ENCODE measurements at places on chromosomes 1 and 21.

GRCh38 chr1:218347336-218347722 lies 2.2 kb downstream of the TGFB2 start:
- DNase-seq: no peak

DNA sequence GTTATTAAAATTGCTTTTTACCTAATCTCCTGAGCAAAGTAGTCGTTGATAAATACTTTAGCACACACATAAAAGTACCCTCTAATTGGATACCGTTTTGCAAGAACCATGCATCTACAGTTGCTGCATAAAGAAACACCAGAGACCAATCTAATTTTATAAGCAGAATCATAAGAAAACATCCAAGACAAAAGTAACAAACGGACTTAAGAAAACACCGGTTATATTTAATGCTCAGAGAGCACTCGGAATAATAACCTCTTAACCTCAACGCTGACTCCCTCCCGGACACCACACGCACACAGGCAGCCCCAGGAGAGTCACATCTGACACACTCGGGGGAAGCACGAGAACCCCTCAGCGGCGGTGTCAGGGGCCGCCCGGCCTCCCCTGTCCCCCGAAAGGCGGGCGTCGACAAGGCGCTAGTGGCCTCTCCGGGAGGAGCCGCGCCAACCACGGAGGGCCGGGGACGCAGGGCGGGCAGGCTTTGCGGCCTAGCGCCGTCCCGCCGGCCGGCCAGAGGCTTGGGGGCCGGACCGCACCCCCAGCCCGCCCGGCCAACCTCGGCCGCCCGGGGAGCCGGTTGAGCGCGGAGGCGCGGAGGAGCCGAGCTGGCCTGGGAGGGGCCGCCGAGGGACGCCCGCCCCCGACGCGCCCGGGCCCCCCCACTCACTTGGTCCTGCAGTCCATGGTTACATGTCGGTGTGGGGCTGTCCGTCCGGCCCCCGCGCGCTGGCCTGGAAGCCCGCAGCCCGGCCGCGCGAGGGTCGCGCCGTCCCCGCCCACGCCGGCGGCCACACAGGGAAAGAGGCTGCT lies 606 bp downstream of the DENND1B start:
- DNase-seq: peak; percentile 66

DNA sequence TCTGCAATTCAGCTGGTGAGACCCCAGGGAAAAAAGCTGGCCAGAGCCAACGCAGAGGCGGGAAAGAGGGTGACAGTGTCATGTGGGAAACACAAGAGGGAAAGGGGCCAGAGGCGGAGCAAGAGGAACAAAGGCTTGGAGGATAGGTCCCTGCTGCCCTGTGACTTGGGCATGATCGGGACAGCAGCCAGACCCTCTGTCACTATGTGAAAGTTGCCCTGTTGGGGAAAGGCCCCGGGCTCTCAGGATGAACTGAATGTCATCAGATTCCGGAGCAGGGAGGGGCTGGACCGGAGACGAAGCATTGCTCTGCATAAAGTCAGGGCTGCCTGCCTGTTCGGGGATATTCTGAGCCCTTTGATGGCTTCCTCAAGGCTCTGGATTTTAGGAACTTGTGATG lies 5.7 kb upstream of the ELF3 start:
- no peak for DNase-seq

DNA sequence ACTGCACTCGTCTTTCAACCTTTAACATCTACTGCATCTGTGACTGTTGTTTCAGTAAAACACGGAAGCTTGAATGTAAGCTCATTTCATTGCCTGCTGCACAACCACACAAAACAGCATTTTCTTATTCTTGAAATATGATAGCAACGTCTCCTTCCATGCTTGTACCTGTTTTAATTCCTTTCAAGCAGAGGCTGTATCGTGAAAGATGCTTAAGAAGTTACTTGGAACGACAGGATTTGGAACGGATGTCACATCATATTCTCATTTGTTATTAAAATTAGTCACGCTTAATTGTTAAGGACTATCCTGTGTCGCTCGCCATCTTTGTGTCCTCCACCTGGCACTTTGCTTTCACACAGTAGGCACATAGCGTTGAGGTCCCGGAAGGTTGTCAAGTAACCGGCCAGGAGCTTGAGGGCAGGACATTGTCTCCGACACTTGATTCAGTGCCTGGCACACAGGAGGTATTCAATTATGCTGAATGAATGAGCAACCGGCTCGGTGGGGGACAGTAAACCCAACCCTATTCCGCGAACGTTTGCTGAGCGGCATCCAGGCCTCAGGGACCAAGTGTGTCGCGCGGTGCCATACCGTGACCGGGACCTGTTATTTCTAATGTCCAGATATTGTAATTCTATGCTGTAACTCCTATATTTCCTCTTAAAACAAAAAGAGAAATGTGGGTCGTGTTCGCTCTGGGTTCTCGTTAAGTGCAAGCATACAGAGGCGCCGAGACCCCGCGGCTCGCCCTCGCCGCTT lies 499 bp upstream of the SH3GLB1 start:
- DNase-seq: no peak

- DNase-seq: no peak
Observed at GRCh38 chr1:93773049-93773838, 91.6 kb upstream of the BCAR3 start.

DNA sequence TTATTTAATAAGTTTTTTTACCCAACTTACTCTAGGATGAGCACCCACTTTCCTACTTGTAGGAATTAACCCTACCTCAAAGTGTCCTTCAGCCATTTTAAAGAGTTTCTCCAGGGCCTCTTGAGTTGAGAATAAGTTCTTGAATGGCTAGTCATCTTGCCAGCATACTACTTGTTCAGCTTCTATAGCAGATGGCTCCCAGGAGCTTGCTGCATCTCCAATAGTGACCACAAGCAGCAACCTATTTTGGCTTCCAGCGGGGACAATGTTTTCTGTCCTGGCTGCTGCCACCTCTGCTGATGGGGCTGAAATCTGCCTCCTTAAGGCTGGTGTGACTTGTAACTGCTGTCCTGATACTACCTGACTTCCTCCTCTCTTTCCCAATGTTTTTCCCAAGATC lies 20.8 kb upstream of the PIK3R3 start:
- DNase-seq: no peak

DNA sequence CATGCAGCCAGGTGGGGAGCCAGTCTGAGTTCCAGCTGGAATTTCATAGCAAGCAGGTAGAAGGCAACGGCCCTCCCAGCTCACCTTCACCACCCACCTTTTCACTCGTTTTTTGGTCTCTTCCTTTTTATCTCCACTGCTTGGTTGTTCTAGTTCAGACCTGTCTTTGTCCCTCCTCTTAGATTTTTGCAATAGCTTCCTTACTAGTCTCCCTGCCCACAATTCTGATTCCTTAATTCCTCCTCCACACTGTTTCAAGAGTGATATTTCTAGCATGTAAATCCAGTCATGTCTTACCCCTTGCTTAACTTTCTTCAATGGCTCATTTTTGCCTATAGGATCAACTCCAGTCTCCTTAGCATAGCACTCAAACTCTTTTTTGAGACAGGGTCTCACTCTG lies 119.6 kb downstream of the TMEM53 start:
- DNase-seq: no peak

DNA sequence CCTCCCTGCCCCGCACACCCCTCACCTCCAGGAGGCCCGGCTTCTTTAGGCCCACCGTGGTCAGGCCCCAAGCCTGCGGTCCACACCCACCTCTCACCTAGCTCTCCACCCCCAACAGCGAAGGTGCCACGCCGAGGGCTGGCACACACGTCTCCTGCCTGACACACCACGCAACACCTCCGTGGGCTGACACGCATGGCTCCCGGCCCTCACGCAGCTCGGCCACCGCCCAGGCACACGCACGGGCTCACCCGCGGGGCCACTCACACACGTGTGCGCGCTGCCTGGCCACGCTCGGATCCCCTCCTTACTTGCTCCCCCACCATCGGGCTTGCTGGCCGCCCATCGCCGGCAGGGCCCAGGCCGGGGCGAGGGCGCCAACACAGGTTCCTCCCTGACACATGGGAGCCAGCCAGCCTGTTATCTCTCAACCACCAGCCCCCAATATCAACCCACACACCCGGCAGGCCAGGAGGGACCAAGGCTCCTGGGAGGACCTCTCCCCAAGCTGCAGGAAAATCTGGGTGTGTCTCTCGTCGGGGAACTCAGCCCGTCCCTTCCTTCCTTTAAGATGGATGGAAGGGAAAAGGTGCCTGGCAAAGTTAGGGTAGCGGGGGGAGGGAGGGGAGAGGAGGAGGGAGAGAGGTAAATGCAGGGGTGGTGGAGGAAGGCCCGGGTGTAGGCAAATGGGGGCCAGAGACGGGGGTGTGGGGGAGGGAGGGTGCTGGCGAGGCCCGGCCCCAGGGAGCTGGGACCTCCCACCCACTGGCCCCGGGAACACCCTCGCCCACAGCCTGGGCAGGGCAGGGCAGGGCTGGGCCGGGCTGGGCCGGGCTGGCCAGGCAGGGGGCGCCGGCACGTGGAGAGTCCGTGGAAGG lies 546 bp downstream of the ELOVL1 start:
- DNase-seq: peak; percentile 37

DNA sequence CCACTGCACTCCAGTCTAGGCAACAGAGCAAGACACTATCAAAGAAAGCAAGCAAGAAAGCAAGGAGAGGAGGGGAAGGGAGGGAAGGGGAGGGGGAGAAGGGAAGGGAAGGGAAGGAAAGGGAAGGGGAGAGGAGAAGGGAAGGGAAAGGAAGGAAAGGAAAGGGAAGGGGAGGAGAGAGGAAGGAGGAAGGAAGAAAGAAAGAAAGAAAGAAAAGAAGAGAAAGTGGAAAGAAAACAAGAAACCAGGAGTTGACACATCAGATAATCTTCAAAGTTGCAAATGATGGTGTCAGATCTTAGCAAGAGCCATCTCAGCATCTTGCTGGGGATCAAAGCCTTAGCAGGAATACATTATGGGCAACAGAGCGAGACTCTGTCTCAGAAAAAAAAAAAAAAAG lies 14.9 kb upstream of the CDA start:
- no peak for DNase-seq

- DNase-seq: no peak
Observed at GRCh38 chr1:3607703-3608065, 3.6 kb downstream of the MEGF6 start.

GRCh38 chr1:51000651-51001050 lies 30.6 kb downstream of the CDKN2C start:
- no peak for DNase-seq

DNA sequence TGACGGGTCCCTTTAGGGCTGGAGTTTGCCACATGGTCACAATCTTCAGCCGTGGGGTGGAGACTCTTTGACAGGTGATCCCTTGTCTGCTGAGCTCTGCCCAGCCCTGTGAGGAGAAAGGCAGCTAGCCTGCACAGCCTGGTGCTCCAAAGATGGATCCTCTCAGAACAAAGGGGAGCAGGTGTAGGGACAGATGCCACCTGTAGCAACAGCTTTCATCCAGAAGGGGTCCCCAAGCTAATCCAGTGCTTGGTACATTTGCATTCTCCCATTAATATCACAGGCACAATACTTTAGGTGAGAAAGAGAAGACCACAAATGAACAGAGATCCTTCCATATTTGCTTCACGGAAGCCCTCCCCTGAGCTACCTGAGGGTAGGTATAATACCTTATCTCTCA lies 93.2 kb downstream of the CCDC185 start:
- no peak for DNase-seq

DNA sequence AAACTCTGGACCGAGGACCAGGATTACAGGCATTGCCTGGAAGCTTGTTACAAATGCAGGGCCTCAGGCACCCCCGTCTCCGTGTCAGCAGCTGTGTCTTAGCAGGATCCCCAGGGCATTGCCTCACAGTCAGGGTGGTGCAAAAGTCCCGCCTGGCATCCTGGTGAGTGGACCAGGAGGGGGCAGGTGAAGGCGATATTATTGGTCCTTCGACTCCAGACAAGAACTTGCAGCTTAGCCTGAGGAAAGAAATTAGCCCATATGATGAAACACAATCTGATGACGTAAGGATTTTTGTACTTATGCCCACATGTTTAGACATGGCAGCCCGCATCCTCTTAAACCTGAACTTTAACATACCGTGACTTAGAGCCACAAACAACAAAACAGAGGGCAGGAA lies 40.8 kb downstream of the RSPH1 start:
- no peak for DNase-seq

GRCh38 chr1:228804640-228805413 lies 69.5 kb downstream of the RHOU start:
- peak; percentile 30 for DNase-seq

GRCh38 chr1:24931146-24931467 lies 1.0 kb upstream of the RUNX3 start:
- DNase-seq: no peak

- no peak for DNase-seq
Observed at GRCh38 chr1:8315573-8316475, 2.1 kb upstream of the SLC45A1 start.

DNA sequence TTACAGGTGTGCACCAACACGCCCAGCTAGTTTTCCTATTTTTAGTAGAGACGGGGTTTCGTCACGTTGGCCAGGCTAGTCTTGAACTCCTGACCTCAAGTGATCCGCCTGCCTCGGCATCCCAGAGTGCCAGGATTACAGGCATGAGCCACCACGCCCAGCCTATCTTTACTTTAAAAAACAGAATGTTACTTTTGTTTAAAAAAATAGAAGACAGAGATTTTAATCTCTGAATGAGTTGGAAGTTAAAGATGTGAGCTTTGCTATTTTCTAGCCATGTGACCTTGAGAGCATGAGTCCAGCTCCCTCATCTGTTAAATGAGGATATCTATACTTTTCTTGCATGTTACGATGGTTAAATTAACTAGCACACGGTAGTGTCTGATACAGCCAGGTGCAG lies 3.9 kb upstream of the PUM1 start:
- DNase-seq: no peak

- no peak for DNase-seq
Observed at GRCh38 chr1:29505532-29506220, 269.4 kb downstream of the PTPRU start.

DNA sequence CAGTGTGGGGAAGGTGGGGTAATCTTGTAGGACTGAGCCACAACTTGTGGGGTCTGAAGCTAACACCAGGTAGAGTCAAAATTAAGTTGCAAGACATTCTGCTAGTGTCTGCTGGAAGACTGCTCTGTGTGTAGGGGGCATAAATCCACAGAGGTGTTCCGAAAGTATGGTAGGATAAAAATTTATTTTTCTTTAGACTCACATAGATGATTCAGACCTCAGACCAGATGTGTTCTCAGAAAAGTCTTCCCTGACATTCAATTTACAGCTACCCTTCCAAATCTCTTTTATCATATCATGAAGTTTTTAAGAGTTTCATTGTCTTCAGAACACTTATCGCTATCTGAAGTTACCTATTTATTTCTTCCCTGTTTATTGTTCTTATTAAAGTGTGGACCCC lies 21.3 kb downstream of the DUSP10 start:
- no peak for DNase-seq

GRCh38 chr21:37408464-37409193 lies 42.1 kb downstream of the DYRK1A start:
- no peak for DNase-seq

GRCh38 chr1:212688341-212689047 lies 11.1 kb downstream of the BATF3 start:
- DNase-seq: no peak

GRCh38 chr1:210687582-210688279 lies 359.0 kb downstream of the HHAT start:
- DNase-seq: no peak

GRCh38 chr1:201156819-201157218 lies 2.5 kb upstream of the TMEM9 start:
- no peak for DNase-seq

Data from activated naive CD8-positive, alpha-beta T cell treated with anti-CD3 and anti-CD28 coated beads, Interleukin-2, amount 50 U/mL, for 24 hours (primary cell).